Fibroblast of gingiva (primary cell): ENCODE measurements at places on chromosomes 12 and 14.

GRCh38 chr14:70810621-70811020 lies 1.3 kb upstream of the MAP3K9 start:
- no peak for DNase-seq

DNA sequence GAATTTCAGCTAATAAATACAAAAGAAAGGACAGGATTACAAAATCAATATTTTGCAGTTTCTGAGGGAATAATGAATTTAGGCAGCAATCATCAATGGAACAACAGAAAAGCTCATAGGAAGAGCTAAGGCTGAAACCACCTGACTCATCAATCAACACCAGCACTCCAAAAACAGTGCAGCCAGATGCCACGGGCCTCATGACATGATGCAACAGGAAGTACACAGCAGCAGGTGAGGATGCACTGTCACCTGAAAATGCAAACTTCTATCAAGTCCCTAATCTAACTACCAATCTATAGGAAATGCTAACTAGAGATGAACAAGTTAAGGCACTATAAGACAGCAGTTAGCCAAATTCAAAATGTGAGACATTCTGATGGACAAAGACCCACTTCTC lies 21.7 kb downstream of the GNS start:
- DNase-seq, result no peak

DNA sequence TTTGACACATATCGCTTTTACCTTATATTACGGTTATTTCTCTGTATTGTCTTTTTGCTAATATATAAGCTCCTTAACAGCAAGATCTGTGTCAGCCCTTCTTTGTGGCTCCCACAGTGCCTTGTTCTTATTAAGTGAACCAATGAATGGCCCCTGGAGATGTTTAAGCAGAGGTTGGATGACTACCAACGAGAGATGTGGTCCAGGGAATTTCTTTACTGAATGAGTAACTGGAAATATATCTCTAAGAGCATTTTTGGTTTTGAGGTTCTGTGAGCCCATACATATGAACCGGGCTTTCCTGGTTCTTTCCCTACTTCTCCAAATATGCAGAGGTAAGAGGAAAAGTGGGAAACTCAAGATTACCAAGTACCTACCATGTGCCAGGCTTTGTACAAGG lies 23.5 kb downstream of the CALCOCO1 start:
- DNase-seq, result no peak

DNA sequence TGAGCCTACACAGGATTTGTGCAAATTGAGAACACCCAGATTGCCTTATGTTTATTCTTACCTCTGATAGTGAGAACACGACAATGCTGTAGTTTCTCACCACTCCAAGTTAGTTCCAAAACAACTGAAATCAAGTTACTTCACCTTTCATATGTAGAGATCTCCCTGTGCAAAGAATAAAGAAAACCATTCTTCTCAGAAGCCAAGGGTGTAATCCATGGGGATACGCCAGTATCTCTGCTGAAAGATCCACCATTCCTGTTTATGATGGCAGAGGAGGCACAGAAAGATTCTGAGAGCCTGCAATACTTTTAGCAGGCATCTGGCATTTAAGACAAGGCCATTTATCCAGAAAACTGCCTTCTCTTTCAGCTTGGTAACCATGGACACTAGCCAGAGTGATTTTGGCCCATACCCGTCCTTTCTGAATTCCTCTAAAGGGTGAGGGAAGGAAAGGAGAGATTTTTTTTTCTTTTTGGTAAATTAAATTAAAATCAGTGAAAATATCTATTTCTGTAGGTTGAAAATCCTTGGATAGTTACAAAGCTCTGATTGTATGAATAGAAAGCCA lies 355.4 kb upstream of the FAR2 start:
- DNase-seq, result no peak

- DNase-seq, result peak; percentile 51
Measured at GRCh38 chr14:52313462-52313861, 650 bp upstream of the PTGER2 start.

DNA sequence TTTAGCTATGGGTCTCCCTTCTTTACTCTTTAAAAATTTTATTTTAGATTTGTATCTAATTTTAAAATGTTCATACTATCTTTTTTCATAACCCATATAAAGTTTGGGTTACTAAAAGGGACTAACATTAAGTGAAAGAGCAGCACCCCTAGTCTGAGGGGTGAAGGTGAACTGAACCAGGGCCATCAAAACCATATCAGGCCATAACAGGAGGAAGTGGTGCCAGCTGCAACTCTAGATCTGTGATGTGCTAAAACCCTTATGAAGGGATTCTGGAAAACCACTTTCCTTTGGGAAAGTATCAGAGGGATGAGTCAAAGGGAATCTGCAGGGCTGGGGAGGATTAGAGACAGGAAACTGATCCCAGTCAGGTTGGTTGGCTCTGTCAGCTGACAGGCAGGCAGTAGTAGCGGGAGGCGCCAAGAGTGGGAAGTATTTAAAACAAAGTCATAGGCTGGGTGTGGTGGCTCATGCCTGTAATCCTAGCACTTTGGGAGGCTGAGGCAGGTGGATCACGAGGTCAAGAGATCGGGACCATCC lies 162.5 kb downstream of the PPM1H start:
- DNase-seq, result no peak

DNA sequence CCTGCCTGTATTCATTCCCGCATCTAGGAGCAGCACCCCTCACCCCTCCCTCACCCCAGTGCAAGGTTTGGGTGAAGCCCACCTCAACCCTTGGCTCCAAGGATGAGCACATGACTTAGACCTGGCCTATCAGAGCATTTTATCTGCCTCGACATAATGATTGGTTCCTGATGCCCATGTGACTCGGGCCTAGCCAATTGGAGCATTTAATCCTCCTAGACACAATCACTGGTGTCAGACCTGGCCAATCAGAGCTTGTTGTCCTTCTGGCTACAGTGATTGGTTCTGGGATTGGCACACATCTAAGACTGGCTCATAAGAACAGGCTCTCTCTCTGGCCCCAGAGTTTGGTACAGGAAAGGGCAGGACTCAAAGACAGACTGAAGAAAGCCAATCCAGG lies 73.1 kb upstream of the MYL2 start:
- no peak for DNase-seq

- peak; percentile 83 for DNase-seq
Measured at GRCh38 chr12:32501835-32502333, 102.5 kb downstream of the FGD4 start.

DNA sequence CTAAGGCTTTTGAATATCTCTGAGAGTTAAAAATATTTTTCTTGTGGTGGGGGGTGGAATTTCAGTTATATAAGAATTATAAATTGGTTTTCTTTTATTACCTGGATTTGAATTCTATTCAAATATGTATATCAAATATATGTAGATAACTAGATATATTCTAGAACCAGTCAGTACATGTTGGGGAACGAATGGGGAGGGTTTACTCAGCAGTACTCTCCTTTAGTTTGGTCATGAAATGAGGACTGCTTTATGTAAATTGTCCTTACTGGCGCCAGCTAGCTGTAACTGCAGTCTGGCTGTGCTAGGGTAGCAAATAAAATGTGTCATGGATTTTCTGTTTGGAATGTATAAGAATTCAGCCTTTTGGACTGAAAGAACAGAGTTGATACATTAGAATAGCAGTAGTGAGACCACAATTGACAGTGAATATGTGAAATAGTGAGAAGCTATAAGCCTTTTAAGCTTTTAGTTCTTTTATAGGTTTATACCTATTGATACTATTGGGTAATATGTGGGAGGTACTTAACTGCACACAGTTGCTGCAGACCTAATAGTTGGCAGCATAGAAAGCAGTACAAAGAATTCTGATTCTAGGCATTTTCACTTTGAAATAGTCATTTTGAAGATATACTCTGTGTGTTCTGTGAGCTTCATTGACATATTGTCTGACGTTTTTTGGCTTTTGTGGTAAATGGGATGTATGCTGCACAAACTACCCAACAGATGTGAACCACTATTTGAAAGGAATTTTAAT lies 29.0 kb downstream of the ATF7IP start:
- DNase-seq, result peak; percentile 74

GRCh38 chr12:128856035-128856790 lies 2.9 kb downstream of the GLT1D1 start:
- no peak for DNase-seq

GRCh38 chr14:105877645-105878044 lies 351.3 kb downstream of the TMEM121 start:
- DNase-seq, result no peak

- DNase-seq, result peak; percentile 99
Measured at GRCh38 chr14:91149462-91149861, 35.6 kb downstream of the DGLUCY start.

DNA sequence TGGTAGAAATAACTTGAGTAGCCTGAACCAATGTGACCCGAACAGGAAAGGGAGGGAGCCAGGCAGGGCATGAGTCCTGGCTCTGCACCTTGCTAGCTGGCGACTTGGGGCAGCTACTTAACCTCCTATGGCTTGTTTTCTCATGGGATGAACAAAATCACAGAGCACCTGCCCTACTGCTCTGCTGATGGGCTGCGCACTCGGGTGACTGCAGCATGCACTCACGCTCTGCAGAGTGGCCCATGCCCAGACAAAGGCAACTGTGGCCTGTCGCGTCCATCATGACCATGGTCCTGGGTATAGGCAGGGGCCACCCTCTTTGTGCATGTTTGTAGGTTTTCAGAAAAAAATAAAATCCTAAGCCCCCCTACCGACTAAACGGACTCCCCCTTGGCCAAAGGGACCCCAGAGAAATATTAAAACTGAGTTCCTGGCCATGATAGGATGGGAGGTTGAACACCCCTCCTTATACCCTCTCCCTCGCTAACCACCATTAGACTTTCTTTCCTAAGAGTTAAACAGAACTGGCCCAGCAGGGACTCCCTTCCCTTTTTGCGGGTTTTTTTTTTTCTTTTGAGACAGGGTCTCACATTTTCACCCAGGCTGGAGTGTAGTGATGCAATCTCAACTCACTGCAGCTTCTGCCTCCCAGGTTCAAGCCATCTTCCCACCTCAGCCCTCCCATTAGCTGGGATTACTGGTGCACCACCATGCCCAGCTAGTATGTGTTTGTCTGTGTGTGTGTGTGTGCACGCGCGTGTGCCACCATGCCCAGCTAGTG lies 32.5 kb downstream of the VWF start:
- DNase-seq, result no peak

DNA sequence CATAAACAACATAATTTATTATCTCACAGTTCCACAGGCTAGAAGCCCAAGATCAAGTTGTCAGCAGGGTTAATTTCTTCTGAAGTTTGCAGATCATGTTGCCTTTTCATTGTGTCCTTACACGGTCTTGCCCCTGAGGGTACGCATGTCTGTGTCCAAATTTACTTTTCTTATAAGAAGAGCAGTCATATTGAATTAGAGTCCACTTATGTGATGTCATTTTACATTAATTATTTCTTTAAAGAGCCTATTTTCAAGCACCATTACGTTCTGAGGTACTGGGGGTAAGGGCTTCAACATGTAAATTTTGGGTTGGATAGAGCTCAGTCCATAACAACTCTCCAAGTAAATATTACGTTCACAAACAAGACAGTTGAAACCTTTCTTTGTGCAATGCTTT lies 236.6 kb upstream of the OR4E1 start:
- no peak for DNase-seq

- DNase-seq, result no peak
Measured at GRCh38 chr14:89661392-89661791, 244.4 kb upstream of the FOXN3 start.

GRCh38 chr12:75602106-75602505 lies 90.7 kb upstream of the KRR1 start:
- no peak for DNase-seq

- peak; percentile 95 for DNase-seq
Measured at GRCh38 chr12:42705863-42706262, 116.3 kb upstream of the PRICKLE1 start.

GRCh38 chr12:64923536-64923935 lies 99.1 kb downstream of the TBC1D30 start:
- no peak for DNase-seq
